ENCODE measurements at places on chromosomes 7 and 10. TPM values are rescaled to one million over a fixed set of nuclear protein-coding genes. Genes with fewer than 3 reads are reported as not detected.

- no peak for DNase-seq
Observed at GRCh38 chr10:104895541-104895940, 254.5 kb downstream of the SORCS3 start.

GRCh38 chr10:85673270-85673669 is 693.3 kb downstream of the GRID1 start:
- DNase-seq: no peak

GRCh38 chr7:24769014-24769830 is 12.0 kb upstream of the GSDME start:
- no peak for DNase-seq

DNA sequence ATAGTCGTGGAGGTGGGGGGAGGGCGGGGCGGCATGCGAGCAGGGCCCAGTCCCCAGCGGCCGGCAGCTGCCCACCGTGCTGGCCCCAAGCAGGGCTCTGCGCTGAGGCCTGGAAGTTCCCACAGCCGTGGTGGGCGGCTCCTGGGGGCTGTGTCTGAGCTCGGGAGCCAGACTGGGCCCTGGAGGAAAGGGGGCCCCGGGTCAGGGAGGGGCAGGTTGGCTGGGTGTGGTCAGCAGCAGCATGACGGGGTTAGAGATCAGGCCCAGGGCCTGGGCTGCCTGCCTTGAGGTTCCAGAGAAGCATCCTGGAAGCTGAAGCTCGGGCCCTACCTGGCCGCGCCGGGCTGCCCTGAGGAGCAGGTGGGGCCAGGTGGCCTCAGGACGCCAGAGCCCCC is 22.1 kb downstream of the GET4 start:
- DNase-seq: no peak

DNA sequence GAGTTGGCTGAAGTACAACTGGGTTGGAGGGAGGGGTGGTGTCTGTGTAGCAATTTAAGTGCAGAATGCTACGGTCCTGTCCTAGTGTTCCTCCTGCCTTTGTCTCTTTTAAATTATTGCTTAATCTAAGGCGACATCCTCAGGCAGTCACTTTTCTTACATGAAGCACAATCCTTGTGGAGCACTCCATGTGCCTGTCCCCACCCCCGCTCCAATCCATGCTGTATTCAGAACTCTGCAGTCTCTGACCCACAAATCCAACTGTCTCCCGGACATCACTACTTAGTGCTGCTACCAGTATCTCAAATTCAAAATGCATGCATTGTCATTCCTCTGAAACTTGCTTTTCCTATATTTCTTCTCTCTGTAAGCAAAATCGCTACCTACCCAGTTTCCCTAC is 91.4 kb upstream of the FAM133B start:
- DNase-seq: no peak

GRCh38 chr10:125455431-125455830 is 227.5 kb downstream of the TEX36 start:
- DNase-seq: no peak

DNA sequence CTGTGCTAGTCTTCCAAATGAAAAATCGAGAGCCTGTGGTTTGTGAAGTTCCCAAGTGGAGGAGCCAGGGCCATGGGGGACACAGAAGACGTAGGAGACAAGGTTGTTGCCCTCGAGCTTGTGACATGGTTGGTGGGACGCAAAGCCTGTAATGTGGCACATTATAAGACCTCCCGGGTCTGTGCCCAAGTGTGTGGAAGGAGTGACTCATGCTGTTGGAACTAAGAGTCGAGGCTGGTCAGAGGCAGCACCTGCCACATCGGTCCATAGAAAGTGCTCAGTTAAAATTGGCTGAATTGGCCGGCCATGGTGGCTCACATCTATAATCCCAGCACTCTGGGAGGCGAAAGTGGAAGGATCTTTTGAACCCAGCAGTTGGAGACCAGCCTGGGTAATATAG is 27.0 kb upstream of the PODXL start:
- DNase-seq: no peak

DNA sequence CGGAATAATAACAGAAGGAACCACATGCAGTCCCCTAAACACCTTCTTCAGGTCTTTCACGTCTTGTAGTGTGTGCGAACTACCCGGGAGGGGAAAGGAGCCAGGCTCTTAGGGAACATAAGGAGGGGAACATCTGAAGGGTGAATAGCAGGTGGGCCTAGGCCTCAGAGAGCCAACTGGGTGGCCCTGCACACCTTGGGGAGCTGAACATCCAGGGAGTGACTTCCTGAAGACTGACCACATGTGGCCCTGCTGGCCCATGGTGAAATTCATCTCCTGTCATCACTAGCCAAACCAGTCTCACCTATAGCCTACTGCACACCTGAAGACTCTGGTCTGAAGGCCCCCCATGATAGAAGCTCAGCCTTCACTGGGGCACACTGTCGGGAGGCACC is 5.6 kb downstream of the CALML3 start:
- DNase-seq: no peak

DNA sequence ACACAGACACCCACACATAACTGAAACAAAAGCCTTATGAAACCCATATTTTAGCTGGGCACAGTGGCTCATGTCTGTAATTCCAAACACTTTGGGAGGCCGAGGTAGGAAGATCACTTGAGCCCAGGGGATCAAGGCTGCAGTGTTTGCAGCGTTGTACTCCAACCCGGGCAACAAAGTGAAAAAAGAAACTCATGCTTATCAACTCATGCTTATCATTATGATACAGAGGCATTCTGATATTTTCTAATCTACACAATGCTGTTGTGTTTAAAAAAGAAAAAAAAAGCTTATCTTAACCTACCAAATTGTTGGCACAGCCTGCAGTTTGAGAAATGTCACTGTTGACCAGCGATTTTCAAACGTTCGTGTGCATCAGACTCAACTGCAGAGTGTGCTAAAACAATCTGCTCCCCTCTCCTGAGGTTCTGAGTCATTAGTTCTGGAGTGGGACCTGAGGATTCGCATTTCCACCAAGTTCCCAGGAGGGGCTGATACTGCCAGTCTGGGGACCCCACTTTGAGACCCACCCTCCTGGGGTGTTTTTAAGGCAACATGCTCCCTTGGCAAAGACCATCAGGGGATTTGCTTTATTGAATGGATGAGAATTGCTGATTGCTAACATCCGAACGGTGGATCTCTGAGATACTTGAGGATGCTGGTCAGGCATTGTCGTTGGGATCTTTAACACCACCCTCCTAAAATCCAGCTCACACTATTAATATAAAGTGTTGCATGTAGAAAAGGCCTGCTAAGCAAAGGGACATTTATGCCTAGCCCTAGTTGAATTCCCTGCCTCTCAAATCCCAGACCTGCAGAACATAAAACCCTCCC is 16.2 kb downstream of the CHST3 start:
- DNase-seq: no peak

The SLC26A4 gene
- polyA plus RNA-seq: 0.23 TPM

The DENND2A gene
- 8.7 TPM for polyA plus RNA-seq

The CACNB2 gene
- polyA plus RNA-seq: 13.1 TPM

The ZNF488 gene
- polyA plus RNA-seq: 0.02 TPM

The PARP12 gene
- polyA plus RNA-seq: 9.4 TPM

The IDI2 gene
- 0.23 TPM for polyA plus RNA-seq
